Jurkat, Clone E6-1 (cell line): ENCODE measurements at places on chromosomes 6 and 20.
A peak's percentile ranks its signal among the peaks of the same experiment; 100 is the strongest.

DNA sequence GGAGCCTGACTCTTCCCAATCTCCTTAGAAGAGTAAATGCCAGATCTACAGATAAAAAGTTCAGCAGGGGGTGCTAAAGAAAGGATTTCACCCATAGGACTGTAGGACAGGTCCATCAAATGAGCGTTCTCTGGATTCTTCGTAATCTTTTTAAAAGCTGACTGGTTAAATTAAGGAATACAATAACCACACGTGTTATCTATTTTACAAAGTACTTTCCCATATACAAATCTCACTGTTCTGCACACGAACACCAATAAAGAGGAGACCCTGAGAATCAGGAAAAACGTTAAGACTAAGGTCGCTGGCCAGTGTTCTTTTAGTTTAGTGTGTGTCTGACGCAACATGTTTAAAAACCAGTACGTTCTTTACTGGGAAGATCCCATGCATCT is 542 bp downstream of the TUBE1 start:
- peak; percentile 16 for DNase-seq

GRCh38 chr20:17169585-17170136 is 57.2 kb upstream of the PCSK2 start:
- no peak for DNase-seq

- no peak for DNase-seq
These were observed 7.7 kb downstream of the DDR1 start for GRCh38 chr6:30891816-30892538.

DNA sequence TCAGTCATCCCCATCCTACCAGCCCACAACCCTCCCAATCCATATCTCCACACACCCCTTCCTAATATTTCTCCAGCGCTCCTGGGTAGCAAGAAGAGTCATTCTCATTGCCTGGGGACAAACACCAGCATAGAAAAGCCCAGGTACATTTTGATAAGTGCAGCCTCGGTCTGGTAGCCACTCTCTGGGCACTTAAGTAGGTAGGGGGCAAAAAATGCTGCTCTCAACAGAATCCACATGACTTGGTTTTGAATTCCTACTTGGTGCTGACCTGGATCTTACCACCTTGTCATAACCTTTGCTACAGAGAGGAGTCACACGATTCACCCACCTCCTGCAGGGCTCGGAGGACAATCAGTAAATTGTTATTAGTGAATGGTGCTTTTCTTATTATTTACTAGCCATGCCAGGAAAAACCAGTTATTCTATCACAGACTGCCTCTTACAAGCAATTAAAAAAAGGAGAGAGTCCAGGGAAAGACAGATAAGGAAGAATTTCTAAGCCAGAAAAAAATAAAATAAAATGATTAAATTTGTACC is 249.1 kb downstream of the LY86 start:
- DNase-seq: no peak

DNA sequence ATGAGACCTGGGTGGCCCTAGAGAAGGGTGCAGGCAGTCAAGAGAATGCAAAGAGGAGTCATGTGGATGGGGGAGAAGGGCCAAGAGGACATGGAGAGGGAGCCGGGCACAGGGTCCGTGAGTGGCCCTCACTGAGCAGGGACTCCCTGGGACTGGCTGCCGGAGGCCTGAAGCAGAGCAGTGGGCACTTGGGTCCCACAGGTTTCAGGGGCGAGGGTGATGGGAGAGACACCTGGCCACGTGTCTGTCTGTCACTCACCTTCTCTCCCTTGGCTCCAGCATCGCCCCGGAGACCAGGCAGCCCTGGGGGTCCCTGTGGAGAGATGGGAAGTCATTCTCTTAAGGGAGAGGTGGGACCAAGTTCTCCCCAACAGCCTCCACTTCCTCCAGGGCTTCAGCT is 25.5 kb downstream of the COL11A2 start:
- DNase-seq: no peak

DNA sequence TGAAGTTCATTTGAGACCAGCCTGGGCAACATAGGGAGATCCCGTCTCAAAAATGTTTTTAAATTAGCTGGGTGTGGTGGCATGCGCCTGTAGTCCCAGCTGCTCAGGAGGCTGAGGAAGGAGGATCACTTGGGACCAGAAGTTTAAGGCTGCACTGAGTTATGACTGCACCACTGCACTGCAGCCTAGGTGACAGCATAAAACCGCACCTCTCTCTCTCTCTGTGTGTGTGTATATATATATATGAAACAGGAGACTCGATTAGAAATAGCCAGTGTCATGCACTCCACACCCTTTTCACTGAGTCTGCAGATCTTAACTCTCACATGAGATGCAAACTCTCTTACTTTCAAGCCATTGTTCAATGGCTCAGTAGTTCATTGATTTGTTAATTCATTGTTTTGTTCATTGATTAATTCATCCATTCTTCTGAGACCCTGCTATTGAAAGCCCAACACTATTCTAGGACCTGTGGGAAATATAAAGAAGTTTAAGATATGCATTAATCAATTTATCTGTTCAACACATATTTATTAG is 52.4 kb upstream of the MRPS10 start:
- no peak for DNase-seq

DNA sequence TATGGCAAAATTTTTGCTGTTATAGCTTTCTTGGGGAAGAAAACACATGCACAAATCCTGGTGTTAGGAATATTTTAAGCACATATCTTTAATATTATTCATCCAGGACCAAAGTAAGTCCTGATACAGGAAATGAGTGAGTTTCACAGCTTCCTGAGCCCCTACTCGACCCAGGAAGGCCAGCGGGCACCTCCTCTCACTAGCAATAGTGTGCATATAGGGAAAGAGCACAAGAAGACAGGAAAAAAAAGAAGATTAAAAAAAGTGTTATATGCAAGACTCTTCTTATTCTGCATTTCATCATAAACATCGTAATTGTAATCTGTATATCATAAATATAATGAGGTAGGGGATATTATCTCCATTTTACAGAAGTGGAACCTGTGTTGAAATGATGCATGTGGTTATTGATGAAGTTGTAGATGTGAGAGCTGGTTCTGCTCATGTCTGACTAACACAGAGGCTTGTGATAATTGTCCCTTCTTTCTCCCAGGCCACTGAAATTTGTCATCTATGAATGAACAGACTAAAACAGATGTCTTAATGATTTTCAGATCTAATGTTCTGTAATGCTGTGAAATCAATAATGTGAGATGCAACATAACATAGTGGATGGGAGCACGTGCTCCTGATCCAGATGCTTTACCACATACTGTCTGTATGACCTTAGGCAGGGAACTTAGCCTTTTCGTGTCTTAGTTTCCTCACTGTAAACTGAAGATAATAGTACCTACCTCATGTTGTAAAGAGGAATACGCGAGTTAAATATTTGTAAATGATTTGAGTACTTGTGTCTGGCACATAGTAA is 101.2 kb downstream of the MYO6 start:
- DNase-seq: no peak
